ENCODE measurements at places on chromosomes 4 and X.

GRCh38 chr4:122930862-122931261 is 8.5 kb upstream of the NUDT6 start:
- no peak for DNase-seq

GRCh38 chrX:39439906-39440798 is 638.9 kb downstream of the MID1IP1 start:
- DNase-seq, result peak; percentile 60

DNA sequence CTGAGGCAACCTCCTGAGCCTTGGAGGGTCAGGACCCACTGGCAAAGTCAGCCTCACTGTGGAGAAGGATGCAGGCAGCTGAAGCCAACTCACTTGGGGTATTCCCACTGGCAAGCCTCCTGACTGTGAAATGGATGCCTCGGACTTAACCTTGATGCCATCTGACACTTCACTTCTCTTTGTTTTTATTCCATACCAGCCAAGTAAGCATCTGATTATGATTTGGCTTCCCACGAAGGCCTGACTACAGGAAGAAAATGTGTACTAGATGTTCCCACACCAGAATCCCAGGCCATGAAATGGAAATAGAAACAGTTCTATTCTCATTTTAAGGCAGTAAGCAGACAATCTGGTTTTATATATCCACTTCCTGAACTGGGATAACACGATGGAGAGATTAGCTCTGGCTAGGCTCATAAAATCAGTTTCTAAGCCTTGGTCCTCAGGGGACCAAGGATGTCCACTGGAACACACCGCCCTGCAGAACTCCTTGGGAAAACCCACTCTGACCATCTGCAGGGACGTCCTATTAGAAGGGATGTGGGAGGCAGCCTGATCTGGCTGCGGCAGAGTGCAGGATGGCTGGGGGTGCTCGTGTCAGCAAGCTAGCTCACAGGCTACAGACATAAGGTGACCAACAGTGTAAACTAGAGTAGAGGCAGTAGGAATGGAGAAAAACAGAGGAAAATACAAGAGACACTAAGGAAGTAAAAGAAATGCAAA is 89.3 kb downstream of the TSPAN5 start:
- no peak for DNase-seq

DNA sequence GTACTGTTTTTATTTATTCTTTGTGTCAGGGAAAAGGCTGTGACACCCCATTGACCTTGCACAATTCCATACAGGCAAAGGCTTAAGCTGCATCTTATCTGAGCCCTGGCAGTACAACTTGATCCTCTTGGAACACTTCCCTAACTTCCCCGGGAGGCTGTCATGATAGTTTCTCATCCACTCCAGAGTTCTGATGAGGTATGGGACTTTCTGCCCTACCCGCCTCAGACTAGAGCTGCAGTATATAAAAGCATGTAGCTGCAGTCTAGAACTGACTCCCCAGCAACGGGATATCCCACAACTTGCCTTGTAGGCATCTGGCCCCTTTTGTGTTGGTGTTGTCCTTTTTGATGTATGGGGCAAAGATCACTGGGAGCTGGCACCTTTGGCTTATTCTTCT is 72.7 kb downstream of the FNIP2 start:
- no peak for DNase-seq

DNA sequence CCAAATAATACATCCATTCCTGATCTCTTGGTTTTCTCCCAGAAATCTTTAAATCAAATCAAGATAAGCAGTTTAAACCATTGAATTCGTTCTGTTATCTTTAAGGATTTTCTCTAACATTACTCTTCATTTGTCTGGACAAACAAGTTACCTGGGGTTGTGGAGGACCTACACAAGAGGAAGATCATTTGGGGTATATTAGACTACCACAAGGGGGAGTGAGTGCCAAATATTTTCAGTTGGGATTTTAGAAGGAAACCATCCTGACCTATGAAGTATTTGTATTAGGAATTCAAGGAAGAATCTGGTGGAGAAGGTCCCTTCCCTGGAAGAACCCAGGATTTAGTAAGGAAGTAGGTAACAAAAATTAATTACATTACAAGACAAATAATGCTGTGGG is 12.0 kb upstream of the DCHS2 start:
- DNase-seq, result no peak

GRCh38 chr4:58477513-58477912 is 1367.3 kb upstream of the IGFBP7 start:
- no peak for DNase-seq

DNA sequence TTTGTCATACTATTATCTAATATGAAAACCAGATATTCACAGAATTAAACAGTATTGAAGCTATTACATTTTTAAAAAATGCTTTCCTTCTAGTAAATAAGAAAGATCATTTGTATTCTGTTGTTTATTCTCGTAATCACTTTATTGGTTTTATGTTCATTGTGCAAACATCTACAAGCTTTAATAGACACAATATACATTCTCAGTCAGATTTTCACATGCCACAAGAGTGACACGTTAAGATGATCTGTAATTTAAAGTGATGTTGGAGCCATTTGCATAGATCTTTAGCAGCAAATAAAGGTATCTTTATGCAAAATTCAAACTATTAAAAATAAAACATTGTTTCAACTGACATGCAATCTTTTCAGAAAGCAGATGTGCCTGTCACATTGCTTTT is 469.9 kb downstream of the PCDH11X start:
- DNase-seq, result no peak

GRCh38 chr4:142875117-142875516 is 29.0 kb upstream of the INPP4B start:
- DNase-seq, result peak; percentile 9

DNA sequence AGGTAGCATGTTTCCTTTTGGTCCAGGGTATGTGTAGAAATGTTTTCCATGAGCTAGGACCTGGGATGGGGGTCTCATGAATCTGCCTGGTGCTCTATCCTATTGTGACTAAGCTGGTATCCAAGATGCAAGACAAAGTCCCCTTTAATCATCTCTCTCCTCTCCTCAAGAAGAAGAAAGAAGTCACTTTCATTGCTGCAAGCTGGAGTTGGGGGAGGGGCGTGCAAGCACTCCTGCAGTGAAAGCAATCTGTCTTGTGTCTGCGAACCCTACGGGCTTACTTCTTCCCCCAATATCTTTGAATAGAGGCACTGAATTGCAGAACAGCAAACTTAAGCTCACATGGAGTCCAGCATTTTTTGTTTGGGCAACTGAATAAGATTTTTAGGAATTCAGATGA is 27.2 kb upstream of the GRPR start:
- DNase-seq, result no peak

DNA sequence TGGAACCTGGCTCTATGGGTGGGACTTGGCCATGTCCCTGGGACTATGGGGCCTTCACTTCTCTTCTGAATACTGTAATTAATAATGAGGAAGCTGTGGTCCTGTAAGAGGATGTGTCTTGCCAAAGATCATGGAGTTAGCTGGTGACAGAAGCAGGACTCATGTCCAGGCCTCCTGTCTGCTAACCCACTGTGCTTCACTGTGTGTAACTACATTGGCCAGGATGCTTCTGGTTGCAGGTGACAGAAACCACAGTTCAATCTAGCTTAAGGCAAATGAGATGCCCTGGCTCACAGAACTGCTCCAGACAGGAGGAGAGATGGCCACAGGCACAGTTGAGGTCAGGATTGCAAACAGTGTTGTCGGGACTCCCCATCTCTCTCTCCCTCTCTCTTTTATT is 3.1 kb downstream of the MTMR1 start:
- DNase-seq, result peak; percentile 29

GRCh38 chr4:5213087-5213595 is 161.9 kb downstream of the STK32B start:
- no peak for DNase-seq

DNA sequence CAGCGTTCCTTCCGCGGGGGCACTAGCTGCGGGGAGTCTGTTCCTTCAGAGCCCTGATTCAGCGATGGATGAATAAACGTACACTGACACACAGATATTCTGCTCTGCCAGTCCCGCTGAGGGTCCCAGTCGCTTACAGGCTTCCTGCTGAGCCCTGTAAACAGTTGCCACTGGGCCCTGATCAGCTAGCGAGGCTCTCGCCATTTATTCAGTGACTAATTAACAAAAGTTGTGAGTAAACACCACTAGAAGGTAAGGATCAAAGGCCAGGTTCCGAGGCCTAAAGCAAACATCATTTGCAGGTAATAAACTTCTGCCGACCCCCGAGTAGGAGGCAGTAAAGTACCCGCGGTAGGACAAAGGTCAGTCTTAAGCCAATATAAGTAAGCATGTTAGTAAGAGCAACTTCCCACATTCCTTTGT is 442.6 kb upstream of the GALNT7 start:
- no peak for DNase-seq

DNA sequence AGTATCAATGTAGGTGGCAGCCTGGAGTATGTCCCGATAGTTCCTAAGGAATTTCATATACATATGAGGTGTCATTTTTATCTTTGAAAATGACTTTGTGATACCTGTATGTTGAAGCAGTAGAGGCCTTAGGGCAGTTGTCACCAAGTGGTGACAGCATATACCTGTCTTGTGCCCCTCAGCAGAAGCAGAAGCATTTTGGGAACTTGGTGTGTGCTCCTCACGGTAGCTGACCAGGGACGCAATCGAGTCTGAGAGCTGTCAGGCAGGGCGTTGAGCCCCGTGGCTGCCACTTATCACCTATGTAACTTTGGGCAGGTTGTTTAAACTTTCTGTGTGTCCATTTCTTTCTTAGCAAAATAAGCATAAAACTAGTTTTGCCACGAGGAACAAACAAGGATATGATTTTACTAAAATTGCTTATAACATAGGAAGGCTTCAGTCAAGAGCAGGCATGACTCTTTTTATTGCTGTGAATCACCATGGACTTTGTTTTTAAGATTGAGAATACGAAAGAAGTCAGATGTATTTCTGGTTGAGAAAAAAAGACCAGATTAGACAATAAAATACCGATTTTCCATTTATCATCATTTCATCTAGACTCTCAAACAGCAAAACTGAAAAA is 161.5 kb downstream of the CPE start:
- DNase-seq, result no peak

DNA sequence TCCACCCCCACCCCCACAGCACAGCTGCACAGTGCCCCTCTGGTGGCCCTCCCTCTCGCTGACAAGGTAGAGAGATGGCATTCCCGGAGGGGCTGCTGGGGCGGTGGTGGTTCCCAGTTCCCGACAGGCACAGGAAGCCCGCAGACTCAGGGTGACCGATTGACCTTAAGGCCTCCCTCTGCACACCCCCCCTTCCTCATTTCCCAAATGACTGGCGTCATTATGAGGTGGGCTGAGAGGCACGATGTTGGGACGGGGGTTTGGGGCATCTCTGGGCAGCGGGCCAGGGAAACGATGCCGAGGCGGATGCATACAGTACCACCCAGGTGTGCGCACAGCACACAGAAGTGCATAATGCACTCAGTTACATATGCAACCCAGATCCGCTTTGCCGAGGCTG is 3.5 kb upstream of the TIMP1 start:
- DNase-seq, result no peak

GRCh38 chrX:48478806-48479205 is 2.8 kb downstream of the FTSJ1 start:
- no peak for DNase-seq

DNA sequence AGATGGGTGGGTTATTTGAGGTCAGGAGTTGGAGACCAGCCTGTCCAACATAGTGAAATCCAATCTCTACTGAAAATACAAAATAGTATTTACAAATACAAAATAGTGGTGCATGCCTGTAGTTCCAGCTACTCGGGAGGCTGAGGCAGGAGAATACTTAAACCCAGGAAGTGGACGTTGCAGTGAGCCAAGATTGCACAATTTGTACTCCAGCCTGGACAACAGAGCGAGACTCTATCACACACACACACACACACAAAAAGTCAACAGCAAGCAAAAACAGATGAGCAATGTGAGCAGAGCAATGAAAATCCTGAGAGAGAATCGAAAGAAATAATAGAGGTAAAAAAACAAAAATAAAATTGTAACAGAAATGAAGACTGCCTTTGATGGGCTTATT is 168.8 kb downstream of the PCDH18 start:
- DNase-seq, result no peak

DNA sequence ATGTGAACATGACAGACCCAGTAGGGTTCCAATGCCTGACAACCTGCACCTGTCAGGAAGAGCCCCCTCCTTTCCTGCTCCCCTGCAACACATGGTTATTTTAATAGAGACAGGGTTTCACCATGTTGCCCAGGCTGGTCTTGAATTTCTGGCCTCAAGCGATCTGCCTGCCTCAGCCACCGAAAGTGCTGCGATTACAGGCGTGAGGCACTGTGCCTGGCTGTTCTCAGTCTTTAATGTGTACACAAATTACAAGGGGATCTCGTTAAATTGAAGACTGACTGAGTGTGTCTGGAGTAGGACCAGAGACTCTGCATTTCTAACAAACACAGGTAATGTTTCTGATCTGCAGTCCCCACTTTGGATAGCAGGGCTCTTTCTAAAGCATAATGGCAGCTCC is 55.4 kb downstream of the NPNT start:
- DNase-seq, result no peak

GRCh38 chrX:134236626-134237614 is at the start of gene CCDC160:
CCDC160 (plus strand) TSS chrX:134237182; CDS start chrX:134244801, 7,619 bp downstream.
- DNase-seq, result peak; percentile 18

- peak; percentile 84 for DNase-seq
Measured at GRCh38 chr4:6674500-6675149, 19.1 kb upstream of the S100P start.

DNA sequence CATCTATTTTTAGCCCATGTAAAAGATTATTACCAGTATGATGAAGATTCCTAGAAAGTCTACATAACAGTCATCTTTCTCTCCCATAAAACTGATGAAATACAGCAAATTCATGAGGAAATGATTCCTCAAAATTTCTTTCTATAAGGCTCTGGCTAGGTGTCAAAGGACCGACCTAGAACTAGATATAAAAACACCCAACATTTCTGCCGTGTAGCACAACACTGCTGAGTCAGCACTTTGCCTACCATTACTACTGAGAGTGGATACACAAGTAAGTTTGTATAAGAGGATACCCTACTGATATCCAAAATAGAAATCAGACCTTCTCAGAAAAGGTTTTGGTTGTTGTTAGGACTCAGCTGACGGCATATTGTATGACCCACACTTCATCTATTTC is 24.7 kb downstream of the TMEM47 start:
- DNase-seq, result no peak

- peak; percentile 44 for DNase-seq
Measured at GRCh38 chrX:119655125-119655524, 37.8 kb downstream of the SEPTIN6 start.

DNA sequence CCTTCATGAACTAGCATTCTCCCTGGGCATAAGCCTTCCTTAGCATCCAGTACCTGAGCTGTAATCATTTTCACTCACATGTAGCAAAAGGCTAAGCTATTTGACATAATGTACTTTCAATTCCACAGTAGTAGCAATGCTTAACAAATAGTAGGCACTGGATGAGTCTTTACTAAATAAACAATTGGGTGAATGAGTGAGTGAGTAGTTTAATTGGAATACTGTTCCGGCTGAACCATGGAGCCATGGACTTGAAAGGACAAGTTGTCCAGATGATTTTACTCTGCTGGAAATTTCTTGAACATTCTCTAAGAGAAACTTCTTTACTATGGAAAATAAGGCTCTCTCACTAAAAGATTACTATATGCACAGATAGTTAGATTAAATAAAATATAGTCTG is 159.3 kb downstream of the FAM47B start:
- no peak for DNase-seq

GRCh38 chrX:56728321-56728720 is 722 bp upstream of the NBDY start:
- DNase-seq, result peak; percentile 8

- peak; percentile 26 for DNase-seq
Measured at GRCh38 chr4:109434007-109434971, 674 bp downstream of the SEC24B start.

- no peak for DNase-seq
Measured at GRCh38 chrX:104430742-104431119, 135.3 kb upstream of the IL1RAPL2 start.

GRCh38 chrX:100408713-100409609 is 1.1 kb downstream of the PCDH19 start:
- DNase-seq, result no peak

GRCh38 chr4:186878203-186878776 is 154.6 kb upstream of the FAT1 start:
- no peak for DNase-seq
